ENCODE measurements at places on chromosomes 3 and 15.

DNA sequence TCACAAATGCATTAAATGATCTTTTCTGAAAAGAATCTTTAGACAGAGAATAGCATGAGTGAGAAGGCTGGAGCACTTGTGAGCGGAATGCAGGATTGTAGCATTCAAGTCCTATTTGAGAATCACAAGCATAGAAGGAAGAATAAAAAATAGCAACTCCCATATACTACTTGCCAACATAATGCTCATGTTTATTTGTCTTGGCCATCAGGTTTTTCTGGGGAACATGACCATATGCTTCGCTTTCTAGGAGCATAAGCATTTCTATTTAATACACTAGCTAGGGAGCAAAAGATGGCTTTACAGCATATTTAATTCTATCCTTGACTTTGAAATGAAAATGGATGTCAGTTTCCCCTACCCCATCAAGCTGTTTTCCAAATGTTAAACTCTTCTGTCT lies 170.3 kb upstream of the MITF start:
- DNase-seq: no peak

- DNase-seq: no peak
Measured at GRCh38 chr15:47395076-47395475, 322.2 kb upstream of the SEMA6D start.

GRCh38 chr15:65303687-65304380 lies 643 bp upstream of the RNU5B-1 start:
- DNase-seq: no peak

DNA sequence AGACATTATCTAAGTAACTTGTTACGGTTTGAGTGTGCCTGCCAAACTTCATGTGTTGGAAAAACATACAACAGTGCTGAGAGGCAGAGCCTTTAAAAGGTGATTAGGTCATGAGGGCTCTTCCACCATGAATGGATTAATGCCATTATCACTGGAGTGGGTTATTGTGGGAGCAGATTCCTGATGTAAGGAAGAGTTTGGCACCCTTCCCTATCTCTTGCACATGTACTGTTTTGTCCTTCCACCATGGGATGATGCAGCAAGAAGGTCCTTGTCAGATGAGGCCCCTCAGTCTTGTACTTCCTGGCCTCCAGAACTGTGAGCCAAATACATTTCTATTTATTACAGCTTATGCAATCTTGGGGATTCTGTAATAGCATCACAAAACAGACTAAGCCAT lies 413.9 kb downstream of the EPHA3 start:
- no peak for DNase-seq

GRCh38 chr3:73706771-73707170 lies 82.0 kb upstream of the PDZRN3 start:
- no peak for DNase-seq

DNA sequence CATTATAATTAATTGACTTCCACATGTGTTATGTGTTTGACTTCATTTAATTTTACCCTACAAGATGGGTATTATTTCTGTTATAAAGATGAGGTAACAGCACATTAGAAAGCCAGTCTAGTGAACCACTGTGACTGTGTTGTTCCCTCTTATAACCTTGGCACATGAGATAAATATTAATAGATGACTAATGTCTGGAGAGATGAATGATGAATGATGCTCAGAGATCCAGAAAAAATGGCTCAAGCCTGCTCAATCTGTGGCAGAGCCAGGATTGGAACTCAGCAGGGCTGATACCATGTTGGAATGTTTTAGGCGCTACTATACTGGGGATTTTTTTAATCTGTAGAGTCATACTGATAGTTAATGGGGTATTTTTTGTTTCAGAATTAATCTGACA lies 118.8 kb upstream of the PTX3 start:
- DNase-seq: no peak

GRCh38 chr15:73941044-73941443 lies 14.8 kb downstream of the LOXL1 start:
- no peak for DNase-seq

- no peak for DNase-seq
Measured at GRCh38 chr3:73768524-73769308, 144.0 kb upstream of the PDZRN3 start.

GRCh38 chr3:55902221-55902900 lies 415.3 kb upstream of the WNT5A start:
- no peak for DNase-seq

GRCh38 chr15:68383161-68384074 lies 48.5 kb downstream of the ITGA11 start:
- DNase-seq: peak; percentile 49

- no peak for DNase-seq
Measured at GRCh38 chr15:52546031-52546751, 17.5 kb upstream of the MYO5A start.

DNA sequence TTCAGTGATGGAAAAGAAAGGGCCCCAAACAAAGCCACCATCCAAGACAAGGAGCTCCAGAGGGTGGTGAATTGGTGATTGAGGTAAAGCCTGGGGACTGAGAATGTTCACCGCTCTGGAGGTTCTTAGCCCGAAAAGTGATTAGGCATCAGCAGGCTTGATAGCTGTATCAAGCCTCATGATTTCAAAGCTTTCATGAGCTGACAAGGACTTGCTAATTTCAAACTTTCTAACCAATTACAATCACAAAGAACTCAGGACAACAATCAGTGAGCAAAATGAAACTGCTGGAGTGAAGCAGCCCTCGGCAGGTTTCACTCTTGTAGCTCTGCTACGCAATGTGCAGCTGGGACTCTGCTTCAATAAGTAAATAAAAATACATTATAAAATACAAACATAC lies 391.3 kb downstream of the TIGIT start:
- no peak for DNase-seq

DNA sequence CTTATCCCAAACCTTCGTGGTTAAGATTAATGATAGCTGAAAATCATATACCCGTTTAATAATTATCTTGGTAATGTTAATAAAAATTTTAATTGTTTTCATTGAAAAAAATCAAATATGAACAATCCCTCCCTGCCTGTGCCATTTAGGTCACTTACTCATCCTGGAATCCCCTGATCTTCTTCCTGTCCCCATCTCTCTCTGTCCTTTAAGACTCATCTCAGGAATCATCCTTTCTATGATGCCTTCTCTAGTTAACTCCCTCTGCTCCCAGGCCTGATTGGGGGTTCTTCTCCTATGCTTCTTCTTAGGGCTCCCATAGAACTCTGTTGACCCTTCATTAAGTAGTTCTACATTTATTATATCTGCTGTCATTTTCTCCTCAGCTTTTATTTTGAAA lies 91.6 kb downstream of the MBNL1 start:
- DNase-seq: no peak

DNA sequence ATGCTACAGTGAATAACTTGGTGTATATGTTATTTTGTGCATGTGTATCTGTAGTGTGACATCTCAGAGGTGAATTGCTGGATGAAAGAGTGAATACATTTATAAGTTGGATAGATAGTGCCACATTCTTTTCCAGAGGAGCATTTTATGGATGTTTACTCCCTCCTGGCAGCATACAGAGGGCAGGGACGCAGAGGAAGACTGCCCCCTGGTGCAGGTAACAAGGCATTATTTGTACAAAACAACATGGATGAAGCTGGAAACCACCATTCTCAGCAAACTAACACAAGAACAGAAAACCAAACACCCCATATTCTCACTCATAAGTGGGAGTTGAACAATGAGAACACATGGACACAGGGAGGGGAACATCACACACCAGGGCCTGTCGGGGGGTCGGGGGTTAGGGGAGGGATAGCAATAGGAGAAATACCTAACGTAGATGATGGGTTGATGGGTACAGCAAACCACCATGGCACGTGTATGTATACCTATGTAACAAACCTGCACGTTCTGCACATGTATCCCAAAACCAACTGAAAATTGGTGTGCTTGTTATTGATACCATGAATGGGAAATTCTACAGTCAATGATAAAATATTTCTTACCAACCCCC lies 57.9 kb upstream of the CTXND1 start:
- DNase-seq: no peak

DNA sequence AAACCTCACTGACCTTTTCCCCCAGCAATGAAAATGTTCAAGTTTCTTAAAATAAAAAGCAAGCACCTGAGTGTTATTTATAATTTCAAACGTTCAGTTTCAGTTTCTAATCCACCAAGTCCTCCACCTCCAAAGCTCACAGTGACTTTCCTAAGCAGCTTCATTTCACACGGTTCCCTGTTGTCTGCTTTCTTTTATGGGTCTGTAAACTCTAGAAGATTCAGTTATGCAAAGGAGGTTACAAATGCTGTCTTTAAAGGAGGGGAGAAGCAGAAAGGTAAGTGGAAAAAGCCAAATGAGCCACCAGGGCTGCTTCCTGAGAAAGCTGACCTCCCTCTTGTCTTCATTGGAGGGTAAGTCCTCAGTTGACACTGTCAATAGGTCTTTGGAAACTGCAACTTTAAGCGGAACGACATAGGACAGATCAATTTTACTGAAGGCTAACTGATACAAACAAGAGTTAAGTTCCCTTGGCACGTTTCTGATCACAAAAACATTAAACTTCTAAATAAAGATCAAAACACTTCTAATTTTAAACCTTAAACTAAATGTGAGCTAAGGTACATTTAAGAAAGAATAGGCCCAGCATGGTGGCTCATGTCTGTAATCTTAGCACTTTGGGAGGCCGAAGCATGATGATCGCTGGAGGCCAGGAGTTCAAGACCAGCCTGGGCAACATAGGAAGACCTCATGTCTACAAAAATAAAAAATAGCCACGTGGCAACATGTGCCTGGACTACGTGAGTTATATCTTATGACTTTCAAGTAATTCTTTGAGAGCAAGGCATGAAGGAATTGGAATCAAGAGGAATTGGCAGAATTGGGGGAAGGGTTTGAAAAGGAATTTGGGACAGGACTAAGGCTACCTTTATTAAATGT lies 151.9 kb upstream of the UBE2E1 start:
- DNase-seq: no peak

DNA sequence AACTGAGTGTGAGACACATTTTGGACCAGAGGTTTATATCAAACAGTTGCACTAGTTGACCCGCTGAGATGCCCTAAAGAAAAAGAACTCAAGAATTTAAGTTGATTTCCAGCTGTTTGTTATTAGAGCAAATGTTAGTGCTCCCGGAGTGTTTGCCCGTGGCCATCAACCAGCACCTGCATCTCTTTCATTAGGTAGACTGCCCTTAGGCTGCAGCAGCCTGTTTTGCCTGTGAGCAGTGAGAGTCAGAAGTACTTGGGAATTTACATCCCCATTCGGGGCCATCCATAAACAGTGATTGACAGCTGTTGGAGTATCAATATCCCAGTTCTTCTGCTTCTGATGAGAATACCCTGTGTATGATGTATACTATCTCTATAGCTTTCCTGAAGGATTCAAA lies 492.6 kb downstream of the RBMS3 start:
- no peak for DNase-seq

DNA sequence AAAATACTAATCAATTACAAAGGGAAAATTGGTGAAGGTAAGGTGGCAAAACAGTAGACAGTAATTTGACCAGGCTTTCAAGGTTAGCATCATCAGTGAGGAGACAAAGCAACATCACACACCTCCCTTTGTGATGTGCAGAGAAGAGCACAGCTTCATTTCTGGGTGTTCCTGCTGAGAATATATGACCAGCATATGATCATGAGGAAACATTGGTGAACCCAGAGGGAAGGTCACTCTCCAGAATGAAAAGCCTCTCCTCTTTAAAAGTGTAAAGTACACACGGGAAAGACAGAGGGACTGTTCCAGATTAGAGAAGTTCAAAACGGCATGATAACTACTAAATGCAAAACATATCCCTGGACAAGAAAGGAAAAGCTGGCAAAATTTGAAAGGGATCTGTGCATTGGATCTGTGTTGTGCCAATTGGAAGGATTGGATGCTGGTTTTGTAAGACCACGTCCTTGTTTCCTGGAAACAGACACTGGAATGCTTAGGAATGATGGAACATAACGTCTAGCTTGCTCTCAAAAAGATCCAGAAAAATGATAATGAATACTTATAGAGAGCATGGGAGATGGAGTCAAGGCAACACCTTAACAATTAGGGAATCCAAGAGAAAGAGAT lies 80.6 kb upstream of the MITF start:
- no peak for DNase-seq

GRCh38 chr3:27714146-27714526 lies 8.0 kb downstream of the EOMES start:
- DNase-seq: no peak

- no peak for DNase-seq
Measured at GRCh38 chr3:81554801-81555200, 206.6 kb downstream of the GBE1 start.

DNA sequence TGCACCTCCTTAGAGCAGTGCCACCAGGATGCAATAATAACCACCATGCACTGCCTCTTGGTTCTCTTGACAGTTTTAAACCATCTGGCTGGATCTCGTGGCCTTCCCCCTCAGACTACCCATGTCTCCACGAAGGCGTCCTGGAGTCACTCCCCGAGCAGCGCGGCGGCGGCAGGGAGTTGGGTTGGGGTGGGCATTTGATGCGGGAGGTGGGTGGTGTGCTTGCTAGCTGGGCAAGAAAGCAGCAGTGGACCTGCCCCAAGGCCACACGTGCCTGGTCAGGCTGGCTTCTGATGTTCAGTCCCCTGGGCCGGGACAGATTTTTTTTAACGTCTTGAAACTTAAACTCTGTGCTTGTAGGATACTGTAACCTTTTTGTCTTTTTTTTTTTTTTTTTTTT lies 3.9 kb upstream of the TTLL3 start:
- no peak for DNase-seq

DNA sequence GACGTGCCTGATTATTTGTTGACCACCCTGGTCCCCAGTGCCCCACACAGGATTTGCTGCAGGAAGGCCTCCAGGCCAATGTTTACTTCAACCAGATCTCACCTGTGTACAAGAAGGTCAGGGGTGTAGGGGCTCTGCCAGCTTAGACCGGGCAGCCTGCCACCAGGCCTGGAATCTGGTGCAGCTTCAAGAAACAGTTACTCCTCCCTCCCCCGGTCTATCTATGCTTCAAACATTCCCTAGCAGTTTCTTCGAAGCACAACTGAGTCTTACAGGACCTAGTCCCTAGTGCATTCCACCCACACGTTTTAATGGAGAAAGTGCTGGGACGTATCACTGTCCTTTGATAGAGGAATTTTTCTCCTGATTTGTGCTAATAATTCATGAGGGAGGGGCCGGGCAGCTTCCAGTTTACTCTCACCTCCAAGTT lies 8.0 kb downstream of the SH3BP5 start:
- DNase-seq: no peak

DNA sequence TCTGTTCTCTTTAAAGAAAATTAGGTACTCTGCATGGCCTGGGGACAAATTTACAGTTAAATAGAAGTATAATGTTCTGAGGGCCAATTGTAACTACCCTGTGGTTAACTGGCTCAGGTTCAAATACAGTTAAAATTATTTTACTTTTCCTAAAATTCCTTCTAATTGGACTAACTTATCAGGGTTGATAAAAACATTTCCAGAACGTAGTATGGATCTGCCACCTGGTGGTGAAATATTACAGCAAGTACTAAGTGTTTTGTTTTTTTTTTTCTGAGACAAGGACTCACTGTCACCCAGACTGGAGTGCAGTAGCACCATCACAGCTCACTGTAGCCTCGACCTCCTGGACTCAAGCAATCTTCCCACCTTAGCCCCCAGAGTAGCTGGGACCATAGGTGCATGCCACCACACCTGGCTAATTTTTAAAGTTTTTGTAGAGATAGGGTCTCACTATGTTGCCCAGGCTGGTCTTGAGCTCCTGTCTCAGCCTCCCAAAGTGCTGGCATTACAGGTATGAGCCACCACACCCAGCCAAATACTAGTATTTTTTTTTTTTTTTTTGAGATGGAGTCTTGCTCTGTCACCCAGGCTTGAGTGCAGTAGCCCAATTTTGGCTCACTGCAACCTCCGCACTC lies 29.2 kb downstream of the NEO1 start:
- peak; percentile 28 for DNase-seq

- no peak for DNase-seq
Measured at GRCh38 chr3:12237912-12238650, 50.8 kb upstream of the PPARG start.

GRCh38 chr3:8443829-8444791 lies 57.5 kb upstream of the LMCD1 start:
- no peak for DNase-seq
